ENCODE measurements at places on chromosomes 13 and 19.

DNA sequence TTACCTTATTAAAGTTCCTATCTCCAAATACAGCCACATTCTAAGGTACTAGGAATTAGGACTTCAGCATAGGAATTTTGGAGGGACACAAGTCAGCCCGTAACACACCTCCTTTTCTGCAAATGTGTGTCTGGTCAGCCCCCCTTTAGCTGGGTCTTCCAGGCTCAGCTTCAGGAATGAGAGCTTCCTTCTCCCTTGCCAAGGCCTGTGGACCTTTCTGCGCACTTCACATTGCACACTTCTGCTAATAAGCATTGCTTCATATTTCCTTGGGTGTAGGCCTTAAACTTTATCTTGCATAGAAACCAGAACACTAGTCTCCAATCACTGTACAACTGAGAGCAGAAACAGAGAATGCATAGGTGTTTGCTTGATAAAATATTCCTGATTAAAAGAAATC is 4.5 kb upstream of the STK24 start:
- no peak for DNase-seq

GRCh38 chr13:70960841-70961443 is 852.7 kb upstream of the KLHL1 start:
- no peak for DNase-seq

DNA sequence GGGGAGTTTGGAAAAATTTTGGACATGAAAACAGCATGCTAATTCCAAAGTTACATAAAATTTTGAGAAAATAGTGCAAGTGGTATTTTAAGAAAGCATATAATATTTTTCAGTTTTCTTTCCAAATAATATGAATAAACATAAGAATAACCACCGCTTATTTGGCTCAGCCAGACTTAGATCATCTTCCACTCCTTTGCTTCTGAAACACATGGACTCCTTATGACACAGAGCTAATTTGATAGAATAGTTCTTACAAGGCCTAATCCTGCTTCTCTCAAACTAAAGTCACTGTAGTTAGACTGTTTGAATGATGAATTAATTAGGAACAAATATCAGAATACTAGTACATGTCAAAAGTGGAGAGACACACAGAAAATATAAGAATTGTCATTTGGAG is 165.5 kb downstream of the POSTN start:
- no peak for DNase-seq

GRCh38 chr19:33750587-33751435 is 45.9 kb upstream of the KCTD15 start:
- no peak for DNase-seq

DNA sequence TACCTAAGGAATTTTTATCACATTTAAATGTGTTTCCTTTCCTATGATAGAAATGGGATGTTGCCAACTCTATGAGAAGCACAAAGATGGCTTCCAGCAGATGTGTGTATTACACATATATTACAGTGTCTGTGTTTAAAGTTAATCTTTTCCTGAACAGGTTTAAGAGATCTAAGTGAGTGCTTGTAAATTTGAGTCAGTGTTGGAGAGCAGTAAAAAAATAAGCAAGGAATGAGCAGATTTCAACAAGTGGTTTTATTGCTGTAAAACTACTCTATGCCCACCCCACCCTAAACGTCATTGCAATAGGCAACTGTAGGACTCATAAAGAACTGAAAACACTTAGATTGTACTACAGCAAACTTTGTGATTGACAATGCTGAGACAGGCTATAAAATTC is 248.7 kb downstream of the KLF5 start:
- DNase-seq, result no peak

DNA sequence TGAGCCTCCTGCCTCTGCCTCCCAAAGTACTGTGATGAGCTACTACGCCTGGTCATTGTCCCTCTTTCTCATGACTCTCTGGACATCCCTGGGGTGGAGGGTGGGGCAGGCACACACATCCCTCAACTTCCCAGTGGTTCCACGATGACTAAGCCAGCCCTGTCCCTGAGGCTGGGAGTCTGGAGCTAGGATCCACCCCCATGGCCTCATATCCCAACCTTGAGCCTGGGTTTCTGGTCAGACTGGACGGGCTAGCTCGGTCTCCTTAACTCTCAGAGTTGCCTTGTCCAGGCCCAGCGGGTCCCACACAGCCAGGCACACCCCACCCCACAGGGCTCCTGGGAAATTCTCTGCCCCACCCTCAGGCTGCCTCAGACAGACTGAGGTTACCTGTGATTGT is 19.6 kb downstream of the IER2 start:
- no peak for DNase-seq

DNA sequence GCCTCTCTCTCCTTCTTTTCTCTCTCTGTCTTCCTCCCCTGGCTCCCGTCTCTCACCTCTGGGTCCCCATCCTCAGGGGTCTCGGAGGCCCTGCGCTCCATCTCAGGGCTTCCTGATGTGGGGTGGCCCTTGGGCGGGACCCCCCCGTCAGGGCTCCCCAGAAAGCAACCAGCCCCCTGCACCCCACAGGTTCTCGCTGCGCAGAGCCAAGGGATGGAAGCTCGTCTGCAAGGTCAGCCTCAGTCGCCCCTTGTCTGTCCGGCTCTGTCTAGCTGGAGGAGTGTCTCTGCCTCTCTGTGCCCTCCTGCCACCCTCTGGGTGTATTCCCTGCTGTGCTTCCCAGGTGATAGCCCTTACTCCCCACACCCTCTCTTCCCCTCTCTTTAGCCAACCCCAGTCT is at the start of gene SBK3:
TSS of gene SBK3 (minus strand) at position 101 of the 400 bp plus-strand sequence. CDS start at position 101, 0 bp downstream.
- DNase-seq, result no peak

- no peak for DNase-seq
These were observed 392.9 kb downstream of the PCDH9 start for GRCh38 chr13:66837246-66837645.

DNA sequence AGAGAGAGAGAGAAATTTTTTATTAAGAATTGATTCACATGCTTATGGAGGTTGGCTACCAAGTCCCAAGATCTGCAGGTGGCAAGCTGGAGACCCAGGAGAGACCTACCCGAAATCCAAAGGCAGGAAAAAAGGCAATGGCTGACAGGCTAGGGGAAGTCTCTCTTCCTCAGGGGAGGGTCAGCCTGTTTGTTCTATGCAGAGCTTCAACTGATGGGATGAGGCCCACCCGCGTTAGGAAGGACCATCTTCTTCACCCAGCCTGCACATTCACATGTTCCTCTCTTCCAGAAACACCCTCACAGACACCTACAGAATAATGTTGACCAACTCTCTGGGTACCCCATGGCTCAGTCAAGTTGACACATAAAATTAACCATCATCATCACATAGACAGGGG is 65.3 kb upstream of the SERP2 start:
- DNase-seq, result no peak

Measured in CD4-positive, alpha-beta T cell treated with Interleukin-4 for 1 hour (primary cell).